ENCODE measurements at places on chromosomes 4 and X.

- no peak for DNase-seq
Measured at GRCh38 chr4:185395238-185395955, at the start of gene LRP2BP. TSS of gene LRP2BP (minus strand) at chr4:185395924. CDS start at chr4:185378186, 17,738 bp downstream.

DNA sequence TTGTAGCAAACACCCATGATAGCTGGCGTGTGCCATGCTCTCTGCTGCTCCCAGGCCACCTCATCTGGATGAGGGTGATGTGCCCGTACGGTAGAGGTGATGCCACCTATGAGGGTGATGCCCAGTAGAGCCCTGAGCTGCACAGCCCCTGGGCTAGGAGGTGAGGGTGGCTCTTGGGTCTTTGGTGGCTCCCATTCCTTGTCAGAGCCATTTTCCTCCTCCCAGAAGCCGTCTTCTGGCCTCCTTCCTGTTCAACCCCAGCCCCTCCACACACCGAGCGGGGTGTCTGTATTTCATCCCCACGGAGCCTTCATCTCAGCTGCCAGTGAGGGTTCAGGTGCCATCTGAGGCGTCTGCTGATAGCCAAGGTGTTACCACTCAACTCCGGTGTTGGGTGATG, 12.0 kb upstream of the TNIP2 start:
- DNase-seq: no peak

DNA sequence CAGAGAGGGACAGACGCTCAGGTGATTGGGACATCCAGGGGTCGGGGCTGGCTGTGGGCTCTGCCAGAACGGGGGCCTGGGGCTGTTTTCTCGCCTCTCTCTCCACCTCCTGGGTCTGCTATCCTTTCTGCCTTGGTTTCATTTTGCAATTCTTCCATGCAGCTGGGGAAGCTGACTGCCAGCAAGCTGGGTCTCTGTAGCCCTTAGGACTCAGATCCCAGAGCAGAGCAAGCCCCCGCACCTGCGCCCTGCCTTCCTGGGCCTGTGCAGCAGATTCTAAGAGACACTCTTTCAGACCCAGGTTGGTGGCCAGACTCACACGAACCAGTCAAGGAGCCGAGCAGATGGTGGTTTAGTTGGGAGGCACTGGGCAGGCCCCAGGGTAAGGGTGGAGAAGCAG, 59.1 kb upstream of the GRPEL1 start:
- no peak for DNase-seq

DNA sequence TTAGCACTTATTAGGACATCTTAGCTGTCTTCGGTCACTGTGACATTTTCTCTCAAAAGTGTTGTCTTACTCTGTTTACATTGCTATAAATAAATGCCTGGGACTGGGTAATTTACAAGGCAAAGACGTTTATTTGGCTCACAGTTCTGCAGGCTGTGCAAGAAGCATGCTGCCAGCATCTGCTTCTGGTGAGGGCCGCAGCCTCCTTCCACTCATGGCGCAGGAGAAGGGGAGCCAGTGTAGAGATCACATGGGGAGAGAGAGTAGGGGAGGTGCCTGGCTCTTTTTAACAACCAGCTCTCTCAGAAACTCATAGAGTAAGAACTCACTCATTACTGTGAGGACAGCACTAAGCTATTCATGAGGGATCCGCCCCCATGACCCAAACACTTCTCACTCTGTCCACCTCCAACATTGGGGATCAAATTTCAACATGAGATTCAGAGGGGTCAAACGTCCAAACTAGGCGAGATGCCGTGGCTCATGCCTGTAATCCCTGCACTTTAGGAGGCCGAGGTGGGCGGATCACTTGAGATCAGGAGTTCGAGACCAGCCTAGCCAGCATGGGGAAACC, 43.5 kb upstream of the HERC6 start:
- no peak for DNase-seq

DNA sequence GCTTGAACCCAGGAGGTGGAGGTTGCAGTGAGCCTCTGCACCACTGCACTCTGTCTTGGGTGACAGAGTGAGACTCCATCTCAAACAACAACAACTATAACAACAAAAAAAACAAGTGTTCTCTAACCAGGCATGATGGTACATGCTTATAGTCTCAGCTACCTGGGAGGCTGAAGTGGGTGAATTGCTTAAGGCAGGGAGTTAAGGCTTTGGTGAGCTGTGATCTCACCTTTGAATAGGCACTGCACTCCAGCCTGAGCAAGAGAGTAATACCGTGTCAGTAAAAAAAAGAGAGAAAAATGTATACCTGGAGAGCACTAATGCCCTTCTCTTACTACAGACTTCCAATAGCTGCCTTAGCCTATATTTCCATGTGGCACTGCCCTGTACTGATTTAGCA, 18.9 kb upstream of the USP9X start:
- DNase-seq: no peak

DNA sequence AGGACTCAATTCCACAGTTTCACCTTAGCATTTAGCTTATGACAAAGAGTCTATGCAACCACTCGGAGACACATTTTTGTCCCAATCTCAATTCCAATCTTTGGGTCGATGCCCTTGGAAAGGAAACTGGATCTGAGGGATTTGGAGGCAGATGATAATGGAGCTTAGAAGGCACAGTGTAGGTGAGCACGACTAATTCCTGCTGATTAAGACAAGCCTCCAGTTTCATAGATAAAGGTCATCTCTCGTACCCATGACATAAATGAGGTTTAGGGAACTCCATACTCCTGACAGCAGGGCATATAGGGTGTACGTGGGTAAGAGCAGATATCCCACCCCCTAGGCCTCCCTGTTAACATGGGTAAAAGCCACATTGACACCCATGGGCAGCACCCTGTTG, 24.4 kb upstream of the ZNF718 start:
- DNase-seq: no peak

DNA sequence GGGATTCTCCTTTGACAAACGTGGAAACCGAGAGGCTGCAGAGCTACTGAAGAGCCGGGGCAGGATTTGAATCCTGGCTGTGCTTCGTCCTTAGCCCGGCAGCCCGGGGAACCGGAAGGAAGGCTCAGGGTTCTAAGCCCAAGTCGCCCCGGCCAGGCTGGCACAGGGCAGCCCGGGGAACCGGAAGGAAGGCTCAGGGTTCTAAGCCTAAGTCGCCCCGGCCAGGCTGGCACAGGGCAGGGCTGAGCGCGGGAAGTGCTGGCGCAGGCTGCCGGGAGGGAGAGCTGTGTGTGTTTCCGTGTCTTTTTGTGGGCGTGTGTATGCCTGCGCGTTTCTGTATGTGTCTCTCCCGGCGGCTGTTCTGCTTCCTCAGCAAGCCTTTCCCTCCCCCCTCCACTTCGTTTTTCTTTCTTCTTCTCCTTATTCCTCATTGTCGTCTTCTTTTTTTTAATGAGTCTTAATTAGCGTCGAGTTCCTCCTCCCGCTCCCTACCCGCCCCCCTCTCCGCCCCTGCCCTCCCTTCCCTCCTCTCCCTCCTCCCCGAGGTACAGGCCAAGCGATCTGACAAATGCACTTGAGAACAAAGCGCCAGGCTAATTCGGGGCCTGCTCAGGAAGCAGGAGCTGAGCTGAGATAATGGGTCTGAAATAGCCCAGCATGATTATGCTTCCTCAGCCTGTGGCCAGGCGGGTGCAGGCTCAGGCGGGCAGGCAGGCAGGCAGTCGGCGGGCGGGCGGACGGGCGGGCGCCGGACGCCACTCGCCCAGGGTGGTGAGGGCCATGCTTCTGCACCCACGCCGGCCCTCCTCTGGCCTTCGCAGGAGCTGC, 65.9 kb downstream of the EFNB1 start:
- DNase-seq: peak; percentile 71

DNA sequence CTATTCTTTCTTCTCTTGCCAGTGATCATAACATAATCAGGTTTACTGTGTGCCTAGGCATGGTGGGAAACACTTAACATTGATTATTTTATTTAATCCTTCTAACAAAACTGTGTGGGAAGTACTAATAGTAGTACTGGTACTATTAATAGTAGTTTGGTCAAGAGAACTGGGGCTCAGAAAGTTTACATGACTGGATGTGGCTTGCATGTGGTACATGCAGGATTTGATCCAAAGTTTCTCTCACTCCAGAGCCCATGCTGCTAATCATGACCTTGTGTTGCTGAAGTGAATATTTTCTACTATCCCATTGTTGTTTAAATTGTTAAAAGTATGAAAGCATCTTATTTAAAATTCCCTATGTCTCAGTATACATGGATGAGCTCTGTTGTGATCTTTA, 78.4 kb downstream of the TMEM164 start:
- DNase-seq: no peak

DNA sequence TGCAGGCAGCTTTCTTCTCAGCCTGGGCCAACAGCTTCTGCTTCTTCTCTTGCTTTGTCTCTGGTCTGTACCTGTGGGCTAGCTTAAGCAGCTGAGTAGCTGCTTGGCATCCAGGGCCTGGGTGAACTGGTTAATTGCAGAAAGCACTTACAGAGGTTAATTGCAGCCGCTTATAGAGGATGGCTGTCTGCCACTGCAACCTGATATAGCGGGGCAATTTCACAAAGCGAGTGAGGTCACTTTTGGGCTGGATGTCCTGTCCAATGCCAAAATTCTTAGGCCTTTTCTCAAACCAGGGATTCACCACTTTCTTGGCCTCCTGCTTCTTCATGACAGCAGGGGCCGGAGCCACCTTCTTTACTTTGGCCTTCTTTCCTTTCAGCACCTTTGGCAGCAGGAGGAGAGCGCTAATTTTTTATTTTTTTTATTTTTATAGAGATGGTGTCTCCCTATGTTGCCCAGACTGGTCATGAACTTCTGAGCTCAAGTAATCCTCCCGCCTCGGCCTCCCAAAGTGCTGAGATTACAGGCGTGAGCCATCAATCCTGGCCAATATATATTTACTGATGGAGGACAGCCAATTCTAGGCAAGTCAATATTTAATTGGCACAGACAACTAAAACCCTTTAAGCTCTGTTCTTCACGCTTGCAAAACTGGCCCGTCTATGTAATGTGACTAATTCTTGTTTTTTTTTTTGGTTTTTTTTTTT, 61.0 kb downstream of the ENOPH1 start:
- no peak for DNase-seq

DNA sequence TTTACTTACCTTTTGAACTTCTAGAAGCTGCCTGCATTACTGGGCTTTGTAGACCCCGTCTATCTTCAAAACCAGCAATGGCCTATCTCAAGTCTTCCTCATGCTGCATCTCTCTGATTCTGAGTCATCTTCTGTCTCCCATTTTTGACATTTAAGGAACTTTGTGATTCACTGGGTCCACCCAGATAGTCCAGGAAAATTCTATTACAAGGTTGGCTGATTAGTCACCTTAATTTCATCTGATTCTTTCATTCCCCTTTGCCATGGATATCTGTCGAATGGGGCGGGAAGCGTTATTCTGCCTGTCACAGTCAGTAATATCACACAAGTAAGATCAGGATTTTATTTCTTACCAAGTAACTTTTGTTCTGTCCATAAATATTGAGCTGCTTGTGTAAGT, 618.0 kb downstream of the CCSER1 start:
- DNase-seq: no peak

GRCh38 chr4:82352825-82353366, 20.9 kb downstream of the HNRNPD start:
- DNase-seq: no peak

DNA sequence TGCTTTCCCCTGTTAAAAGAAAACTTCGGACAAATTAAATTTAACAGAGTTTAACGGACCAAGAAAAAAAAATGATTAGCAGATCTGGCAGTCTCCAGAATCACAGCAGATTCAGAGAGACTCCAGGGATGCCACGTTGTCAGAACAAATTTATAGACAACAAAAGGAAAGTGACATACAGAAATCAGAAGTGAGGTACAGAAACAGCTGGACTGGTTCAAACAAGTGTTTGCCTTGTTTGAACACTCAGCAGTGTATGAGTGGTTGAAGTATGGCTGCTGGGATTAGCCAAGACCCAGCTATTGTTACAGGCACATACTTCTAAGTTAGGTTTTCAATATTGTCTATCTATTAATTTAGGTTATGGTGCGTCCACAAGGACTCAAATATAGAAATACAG, 19.1 kb downstream of the PIR start:
- no peak for DNase-seq

DNA sequence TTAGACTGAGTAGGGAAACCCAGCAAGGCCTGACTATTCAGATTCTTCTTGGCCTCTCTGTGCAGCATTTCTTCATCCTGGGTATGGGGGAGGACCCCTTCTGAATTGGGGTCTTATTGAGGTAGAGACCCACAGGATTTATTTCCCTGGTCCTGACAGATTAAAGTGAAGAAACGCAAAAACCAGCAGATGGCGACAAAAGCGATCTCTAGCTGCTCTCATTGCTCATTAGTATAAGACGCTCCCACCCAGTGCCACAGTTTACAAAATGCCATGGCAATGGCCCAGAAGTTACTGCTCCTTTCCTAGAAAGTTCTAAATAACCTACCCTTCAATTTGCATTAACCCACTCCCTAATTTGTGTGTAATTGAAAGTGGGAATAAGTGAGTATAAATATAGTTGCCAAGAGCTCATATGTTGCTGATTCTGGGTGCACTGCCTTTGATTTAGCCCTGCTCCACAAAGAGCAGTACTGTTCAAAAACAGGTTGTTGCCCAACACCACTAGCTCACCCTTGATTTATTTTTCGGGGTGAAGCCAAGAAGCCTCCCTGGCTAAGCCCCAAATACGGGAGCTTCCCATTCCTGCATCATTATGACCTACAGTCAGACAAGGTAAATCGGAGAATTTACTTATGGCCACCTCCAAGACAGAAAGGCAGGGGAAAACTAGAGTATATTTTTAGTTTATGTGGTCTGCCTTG, 3.7 kb upstream of the BEX4 start:
- peak; percentile 46 for DNase-seq

DNA sequence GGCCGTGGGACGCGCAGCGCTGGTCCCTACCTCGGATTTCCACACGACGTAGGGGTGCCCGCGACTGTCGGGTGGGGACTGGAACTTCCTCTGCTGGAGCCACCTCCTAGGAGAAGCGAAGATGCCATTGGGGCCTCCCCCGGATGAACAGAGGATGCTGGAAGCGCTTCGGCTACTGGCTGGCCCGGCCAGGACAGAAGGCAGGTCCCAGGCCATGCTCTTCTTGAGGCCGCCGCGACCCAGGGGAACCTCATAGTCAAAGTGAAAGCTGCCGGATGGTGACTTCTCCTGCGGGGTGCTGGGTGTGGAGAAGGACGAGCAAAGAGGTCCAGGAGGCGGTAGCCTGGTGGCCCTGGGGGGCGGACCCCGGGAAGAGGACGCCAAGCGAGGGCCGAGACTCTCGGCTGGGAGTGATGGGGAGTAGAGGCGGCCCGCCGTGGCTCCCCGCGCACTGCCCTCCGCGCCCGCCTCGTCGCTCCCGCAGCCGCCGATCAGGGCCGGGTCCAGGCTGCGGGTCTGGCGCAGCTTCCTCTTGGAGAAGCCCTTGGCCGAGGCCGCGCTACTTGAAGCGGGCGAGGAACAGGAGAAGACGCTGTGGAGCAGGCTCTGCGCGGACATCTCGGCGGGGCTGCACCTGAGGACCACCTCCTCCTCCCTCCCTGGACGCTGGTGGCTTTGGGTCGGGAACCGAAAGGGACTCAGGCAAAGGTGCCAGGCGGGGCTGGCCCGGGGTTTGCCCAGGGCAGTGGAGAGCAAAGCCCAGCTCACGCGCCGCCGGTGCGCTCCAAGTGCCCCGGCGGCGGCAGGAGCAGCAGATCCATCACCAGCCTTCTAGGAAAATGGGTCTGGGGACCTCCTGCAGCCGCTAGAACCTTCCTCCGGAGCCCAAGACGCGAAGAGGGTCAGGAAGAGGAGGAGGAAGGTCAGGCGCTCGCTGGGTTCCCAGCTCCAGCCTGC, 1.2 kb downstream of the ARHGAP6 start:
- peak; percentile 41 for DNase-seq

GRCh38 chr4:92231511-92231910, 72.3 kb upstream of the GRID2 start:
- no peak for DNase-seq

GRCh38 chr4:143406523-143406922, 69.8 kb downstream of the GAB1 start:
- peak; percentile 60 for DNase-seq
